Stimulated activated CD8-positive, alpha-beta memory T cell treated with anti-CD3 and anti-CD28 coated beads, Interleukin-15, amount 100 ng/mL, for 24 hours (primary cell): ENCODE measurements at places on chromosomes 6 and 20.
A peak's percentile ranks its signal among the peaks of the same experiment; 100 is the strongest.

DNA sequence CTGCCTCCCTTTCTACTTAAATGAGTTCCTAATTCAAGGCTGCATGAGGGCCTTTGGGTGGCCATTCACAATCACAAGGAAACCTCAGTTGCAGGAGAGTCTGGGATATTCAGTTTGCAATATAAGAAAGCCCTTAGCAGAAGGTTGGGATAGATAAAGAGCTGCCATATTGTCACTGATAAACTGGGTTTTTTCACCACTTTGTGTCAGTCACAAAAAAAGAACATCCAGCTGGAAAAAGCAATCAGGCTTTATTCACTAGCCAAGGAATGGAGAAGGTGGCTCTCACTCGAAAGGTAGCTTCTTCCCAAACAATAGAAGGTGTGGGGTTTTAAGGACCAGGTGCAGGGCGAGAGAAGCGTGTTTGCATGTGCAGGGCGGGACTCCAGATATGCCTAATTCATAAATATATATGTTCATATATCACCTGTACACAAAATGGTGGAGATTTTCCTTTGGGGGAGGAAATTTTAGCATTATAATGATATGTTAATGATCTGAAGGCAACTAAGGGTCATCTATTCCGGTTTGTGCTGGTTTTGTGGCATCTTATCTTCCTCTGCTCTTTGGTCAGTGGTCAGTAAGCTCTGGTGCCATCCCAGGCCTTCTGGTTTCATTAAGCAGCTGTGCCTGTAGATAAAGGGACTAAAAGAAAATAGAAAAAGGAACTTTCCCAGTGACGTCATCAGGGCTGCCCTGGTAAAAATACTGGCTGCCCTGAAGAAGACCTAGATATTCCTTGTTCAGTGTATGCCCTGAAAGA is 97.1 kb upstream of the IYD start:
- DNase-seq, result no peak

DNA sequence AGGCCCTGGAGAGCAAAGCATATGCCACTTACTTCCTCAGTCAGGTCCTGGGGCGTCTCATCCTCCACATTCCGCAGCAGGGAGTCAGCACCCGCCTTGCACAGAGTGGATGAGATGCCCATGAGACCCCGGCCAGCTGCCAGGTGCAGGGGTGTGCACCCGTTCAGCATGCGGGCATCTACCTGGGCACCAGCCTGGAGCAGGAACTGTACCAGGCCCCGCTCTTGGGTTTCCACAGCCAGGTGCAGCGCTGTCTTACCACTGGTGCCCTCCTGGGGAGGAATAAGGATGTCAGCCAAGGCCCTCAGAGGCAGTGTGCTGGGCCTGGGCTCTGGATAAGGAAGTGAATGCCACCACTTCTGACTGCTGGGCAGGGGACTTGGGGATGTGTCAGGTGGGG is 2.7 kb upstream of the SLC35B2 start:
- DNase-seq, result no peak

DNA sequence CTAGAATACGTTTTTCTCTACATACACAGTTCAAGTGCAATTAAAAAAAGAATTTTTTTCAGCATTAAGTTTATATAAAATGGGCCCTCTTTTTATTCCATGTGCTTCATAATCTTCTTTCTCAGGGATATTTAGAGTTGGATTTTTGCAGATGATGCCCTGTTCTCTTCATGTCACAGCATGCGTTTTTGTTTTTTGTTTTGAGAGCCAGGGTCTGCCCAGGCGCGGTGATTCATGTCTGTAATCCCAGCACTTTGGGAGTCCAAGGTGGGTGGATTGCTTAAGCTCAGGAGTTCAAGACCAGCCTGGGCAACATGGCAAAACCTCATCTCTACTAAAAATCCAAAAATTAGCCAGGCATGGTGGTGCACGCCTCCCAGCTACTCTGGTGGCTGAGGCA is 82.9 kb upstream of the PRND start:
- no peak for DNase-seq

DNA sequence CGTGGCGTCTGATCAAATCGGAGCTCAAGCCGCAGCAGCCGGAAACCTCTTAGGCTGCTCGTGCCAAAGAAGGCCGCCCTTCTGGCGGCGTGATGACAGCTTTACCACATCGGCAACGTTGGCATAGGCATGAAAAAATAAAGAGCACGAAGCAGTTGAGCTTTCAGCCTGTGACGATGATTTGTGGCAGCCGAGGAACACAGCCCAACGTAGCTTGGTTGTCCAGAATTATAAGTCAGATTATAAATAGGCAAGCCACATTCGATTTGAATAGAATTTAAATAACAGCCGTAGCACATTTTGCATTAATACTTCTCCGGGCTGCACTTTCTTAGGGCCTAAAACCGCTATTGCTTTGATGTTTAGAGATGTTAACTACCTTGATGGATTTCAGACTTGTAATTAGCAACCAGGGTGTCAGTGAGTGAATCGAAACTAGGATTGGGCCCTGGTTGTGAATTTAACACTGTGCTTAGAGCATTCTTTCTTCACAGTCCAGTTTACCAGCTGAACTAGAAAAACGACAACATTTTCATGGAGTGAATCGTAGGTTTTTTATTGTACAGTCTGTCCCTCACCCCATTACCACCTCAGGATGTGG is 864 bp upstream of the BCLAF1 start:
- DNase-seq, result peak; percentile 45

DNA sequence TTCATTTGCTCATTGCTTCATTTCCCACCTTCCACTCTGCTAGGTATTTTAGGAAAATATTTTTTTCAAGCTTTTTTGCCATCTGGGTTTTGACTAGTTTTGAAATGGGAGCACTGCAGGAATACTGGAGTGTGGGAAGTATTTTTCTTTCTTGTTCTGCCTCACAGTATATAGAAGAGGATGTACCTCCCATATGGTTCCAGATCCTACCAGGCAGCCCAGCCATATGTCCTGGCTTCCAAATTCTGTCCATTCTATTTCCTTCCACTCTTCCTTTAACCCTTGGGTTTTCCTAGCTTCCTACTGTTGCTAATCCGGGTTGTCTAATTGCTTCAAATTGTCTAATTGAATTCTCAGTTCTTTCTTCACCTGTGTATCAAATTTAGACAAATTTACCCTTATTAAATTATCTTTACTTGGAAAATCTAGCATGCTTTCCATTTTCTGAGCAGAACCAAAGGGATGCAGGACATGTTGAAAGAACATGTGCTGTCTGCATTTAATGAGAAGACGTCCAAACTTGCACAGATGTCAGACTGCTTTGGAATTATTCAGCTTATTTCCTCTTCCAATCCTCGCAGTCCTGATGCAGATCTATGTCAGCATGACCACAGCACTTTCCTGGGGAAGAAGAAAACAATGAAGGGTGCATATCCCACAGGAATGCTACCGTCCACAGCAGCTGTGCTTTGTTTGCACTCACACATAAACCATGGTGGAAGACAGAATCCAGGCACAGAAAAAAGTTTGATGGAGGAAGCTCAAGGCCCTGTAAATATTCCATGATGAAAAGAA is 1273.9 kb upstream of the MAP3K7 start:
- no peak for DNase-seq

DNA sequence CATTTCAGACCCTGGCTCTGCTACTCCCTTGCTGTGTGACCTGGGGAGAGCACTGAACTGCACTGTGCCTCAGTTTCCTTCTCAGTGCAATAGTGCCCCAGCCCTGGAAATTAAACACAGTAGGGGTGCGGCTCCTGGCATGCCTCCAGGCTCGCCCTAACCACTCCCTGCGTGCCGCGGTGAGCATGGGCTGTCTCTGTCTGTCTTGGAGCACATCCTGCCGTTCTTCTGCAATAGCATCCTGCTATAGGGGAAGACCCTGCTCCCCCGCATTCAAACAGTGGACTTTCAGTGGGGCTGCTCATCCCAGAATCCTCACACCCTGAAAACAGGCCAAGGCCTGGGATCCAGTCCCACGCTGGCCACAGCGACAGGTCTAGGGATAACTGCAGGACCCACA is 129.5 kb downstream of the FOXC1 start:
- DNase-seq, result no peak

DNA sequence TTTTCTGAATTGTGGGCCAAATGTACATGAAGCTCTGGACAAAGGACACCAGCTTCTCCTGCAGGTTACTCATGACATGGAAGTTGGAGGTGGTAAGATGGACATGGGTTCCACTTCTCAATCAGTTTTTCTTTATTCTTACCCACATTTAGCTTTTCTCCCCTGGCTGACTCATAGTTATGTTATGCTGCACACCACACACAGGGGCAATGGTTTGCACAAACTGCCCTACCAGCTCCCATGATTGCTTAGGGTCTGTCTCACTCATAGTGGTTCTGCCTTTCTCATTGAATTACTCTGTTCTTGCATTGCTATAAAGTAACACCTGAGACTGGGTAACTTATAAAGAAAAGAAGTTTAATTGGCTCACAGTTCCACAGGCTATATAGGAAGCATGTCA is 4.5 kb upstream of the CD109 start:
- DNase-seq, result no peak

GRCh38 chr6:149335924-149336608 is 18.6 kb downstream of the TAB2 start:
- DNase-seq, result no peak

- no peak for DNase-seq
Observed at GRCh38 chr6:136676075-136676474, 116.2 kb downstream of the MAP3K5 start.

DNA sequence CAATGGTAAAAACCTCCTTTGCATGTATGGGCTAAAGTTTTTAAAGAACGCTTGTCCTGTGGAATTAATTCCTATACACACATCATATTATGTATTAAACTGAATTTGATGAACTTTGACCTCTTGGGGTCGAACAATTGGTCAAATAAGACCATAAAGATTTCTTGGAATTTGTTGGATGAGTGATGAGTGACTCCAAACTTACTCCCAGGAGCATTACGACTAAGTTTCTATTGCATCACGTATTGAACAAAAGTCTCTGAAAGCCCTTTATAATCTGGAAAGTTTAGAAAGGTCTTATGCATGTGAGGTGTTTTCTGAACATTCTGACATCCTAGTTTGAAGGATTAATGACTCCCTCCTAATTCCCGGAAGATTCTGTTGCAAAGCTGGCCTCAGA is 126.9 kb upstream of the BMP5 start:
- DNase-seq, result no peak

DNA sequence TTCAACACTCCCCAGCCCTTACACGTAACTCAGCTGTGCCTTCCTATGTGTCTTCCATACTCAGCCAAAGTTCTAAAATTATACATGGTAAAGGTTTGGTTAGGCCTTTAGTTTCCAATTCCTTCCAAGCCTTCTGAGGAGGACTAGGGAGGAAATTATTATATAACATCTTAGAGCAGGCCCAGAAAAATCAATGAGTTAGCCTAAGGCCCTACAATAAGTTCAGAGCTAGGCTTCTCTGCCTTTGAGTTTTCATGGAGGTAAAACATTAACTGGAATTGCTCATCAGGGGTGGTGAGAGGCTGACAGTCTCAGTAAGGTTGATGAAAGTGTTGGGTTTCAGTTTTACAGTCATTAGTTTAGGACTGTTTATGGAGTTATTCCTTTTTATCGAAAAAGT is 286.0 kb downstream of the ADGB start:
- DNase-seq, result no peak

DNA sequence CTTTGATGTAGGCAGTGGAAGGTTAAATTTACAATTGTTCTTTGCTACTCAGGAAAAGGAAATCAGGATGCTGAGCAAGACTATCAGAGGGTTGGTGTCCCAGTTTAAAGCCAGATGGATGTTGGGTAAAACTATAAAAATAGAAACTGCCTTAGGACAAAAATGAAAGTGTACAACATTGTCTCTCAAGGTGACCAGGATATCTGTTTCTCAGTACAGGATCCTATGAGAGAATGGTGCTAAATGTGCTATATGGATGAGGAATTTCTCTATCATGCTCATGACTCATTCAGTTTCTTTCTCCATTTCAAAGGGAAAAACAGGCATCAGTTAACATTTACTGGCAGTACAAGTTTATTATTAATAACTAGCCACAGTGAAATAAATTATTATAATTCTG is 534.2 kb upstream of the GJE1 start:
- no peak for DNase-seq

- no peak for DNase-seq
Observed at GRCh38 chr6:30670760-30671527, 1.9 kb downstream of the DHX16 start.

GRCh38 chr6:64590965-64591675 is 955.5 kb downstream of the PHF3 start:
- no peak for DNase-seq

- no peak for DNase-seq
Observed at GRCh38 chr6:98323605-98324004, 510.8 kb upstream of the POU3F2 start.

DNA sequence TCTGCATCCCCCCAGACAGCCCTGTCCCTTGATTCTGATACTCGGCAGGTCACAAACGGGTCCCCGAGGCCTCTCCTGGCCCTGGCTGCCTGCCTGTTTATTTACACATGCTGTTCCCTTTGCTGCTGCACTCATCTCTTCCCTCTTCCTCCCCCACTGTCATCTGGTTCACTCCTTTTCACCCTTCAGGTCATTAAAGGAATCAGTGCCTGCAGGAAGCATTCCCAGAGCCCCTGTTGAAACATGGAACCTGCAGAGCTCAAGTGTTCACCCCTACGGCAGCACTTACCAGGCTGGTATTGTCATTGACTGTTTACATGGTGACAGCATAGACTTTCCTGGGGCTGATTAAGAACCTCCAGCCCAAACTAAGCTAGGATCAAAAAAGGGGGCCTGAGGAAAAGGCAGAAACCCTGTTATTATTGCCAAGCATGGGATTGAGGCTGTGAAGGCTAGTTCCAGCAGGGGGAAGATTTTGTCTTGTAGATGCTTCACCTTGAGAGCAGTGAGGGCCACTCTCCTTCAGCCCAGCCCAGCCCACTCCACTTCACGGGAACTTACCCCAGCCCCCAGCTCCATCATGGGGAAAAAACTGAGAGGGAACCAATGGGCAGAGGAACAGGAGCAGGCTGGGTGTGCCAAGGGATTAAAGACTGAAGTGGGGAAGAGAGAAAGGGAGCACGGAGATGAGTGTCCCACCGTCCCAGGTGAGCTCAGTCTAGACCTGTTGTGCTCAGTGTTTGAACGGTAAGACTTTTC is 73.2 kb downstream of the JPH2 start:
- no peak for DNase-seq

GRCh38 chr6:133136177-133136880 is 104.8 kb upstream of the EYA4 start:
- no peak for DNase-seq

- no peak for DNase-seq
Observed at GRCh38 chr6:158808442-158808833, 10.7 kb downstream of the EZR start.

DNA sequence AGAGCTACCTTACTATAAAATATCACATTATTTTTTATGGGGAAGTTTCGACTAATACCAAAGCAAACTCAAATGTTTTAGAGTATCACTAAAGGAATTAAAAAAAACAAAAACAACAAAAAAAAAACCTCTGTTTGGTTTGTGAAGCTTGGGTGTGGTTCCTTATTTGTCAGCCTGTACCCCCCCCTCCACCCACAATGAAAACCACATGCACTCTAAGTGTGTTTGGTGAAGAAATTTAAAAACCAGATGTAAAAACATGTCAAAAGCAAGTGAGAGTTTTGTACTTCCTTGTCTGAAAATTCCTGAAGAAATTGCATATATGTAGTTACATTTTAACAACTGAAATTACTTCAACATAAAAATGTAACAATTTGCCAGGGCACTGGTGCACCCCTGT is 3.1 kb downstream of the STK38 start:
- DNase-seq, result no peak
